Fibroblast of the conjunctiva (primary cell): ENCODE measurements at places on chromosomes 1 and 21.

- no peak for DNase-seq
Observed at GRCh38 chr1:180080439-180080838, 74.2 kb upstream of the QSOX1 start.

DNA sequence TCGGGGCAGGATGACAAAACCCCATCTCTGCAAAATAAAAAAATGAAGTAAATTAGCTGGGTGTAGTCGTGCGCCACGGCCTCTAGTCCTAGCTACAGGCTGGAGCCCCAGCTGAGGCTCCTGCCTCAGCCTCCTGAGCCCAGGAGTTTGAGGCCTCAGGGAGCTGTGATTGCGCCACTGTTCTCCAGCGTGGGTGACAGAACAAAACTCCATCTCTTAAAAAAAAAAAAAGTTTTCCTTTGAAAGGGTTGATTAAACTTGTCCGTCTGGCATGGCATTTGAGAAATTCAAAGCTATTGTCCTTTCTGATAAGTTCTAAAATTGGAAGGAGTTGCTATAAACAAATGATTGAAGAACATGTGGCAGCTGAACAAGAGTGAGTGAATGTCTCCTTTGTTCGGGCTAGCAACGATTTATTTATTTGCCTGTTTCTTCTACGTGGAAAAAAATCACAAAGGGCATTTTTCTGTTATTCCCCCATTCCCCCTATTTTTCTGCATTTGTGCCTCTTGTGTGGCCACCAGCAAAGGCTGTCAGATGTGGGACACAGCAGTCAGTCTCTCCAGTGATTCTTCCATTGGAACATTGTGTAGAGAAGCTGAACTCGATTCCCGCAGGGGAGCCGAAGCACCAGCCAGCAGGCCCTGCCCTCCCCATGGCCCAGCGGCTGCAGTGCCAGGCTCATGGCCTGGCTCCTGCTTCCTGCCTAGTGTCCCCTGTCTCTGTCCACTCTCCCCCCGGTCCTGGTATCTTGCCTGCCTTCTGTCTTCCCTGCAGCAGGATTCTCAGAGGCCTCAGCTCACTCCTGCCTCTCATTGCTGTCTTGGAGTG lies 21.5 kb upstream of the PWP2 start:
- DNase-seq = no peak

- DNase-seq = no peak
Observed at GRCh38 chr1:186479162-186479561, 18.2 kb upstream of the PDC start.

DNA sequence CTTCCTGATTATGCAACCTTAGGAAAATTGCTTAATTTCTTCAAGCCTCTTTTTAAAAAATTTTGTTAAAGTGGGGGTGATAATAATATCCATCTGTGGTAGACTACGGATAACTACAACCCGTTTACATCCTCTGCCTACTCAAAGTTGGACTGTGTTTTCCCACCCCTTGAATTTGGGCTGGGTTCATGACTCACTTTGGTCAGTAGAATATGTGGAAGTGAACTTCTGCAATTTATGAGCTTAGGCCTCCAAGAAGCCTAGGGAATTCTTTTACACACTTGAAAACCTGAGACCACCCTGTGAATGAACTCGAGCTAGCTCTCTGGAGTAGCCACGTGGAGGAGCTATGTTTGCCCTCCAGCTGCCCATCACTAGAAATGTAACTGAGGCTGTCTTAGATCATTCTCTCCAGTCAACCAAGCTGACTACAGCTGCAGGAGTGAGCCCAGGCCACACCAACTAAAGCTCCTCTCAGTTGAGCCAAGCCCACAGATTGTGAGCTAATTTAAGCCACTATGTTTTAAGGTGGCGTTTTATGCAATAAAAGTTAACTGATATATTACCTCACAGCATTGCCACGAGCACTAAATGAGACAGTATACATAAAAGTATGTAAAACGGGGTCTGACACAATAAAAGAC lies 29.6 kb upstream of the CACHD1 start:
- no peak for DNase-seq

- DNase-seq = peak; percentile 56
Observed at GRCh38 chr1:12121212-12122003, 45.4 kb upstream of the TNFRSF1B start.

GRCh38 chr21:27596196-27596595 lies 629.3 kb upstream of the ADAMTS5 start:
- no peak for DNase-seq

GRCh38 chr1:12188657-12189327 lies 22.0 kb downstream of the TNFRSF1B start:
- no peak for DNase-seq

DNA sequence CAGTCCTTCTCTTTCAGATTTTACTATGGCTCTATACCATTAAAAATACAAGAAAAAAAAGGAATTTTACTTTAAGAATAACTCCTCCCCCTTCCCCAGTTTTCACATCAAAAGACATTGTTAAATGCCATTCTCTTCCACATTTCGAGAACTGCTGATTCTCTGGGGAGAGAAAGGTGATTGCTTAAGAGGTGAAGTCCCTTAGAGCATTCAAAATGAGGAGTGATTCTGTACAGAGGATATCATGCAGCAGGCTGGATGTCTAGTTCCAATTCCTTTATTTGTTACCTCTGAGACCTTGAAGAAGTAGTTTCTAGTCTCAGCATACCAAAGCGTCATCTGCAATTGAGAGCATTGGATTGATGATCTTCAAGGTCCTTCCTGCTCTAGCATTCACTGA lies 46.9 kb downstream of the FMO3 start:
- no peak for DNase-seq

GRCh38 chr21:42558846-42559245 lies 45.2 kb downstream of the SLC37A1 start:
- DNase-seq = no peak

DNA sequence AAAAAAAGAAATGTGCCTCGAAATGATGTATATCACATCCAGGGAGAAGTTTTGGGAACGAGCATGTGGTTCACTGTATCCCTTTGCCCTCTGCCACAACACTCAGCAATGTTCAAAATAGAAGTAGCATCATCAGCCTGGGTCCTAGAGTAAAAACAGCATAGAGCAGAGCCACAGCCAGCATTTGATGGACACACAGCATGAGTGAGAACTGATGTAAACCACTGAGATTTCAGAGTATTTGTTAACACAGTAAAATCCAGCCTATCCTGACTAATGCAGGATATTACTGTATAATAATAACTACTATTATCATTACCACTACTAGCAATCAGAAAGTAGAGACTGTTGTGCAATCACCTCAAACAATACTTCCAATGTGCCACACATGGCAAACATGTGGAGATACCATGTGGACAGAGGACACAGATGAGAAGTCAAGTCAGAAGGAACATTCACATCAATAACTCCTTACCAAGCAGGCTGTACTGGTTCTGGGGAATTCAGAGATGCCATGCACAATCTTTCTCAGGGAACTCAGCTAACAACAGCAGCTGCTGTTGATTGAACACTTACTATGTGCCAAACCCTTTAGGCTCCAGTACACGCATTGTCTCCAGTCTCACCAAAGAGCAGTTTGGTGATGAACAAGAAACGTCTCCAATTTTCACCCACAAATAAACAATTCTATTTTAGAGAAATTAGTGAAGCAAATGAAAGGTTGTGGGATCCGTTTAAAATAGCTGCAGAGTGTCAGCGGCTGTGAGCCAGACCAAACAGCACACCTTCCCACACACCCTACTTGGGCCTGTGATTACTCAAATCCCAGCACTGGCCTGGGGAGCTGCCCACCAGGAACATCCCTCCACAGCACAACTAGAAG lies 16.6 kb upstream of the GFI1 start:
- DNase-seq = no peak

DNA sequence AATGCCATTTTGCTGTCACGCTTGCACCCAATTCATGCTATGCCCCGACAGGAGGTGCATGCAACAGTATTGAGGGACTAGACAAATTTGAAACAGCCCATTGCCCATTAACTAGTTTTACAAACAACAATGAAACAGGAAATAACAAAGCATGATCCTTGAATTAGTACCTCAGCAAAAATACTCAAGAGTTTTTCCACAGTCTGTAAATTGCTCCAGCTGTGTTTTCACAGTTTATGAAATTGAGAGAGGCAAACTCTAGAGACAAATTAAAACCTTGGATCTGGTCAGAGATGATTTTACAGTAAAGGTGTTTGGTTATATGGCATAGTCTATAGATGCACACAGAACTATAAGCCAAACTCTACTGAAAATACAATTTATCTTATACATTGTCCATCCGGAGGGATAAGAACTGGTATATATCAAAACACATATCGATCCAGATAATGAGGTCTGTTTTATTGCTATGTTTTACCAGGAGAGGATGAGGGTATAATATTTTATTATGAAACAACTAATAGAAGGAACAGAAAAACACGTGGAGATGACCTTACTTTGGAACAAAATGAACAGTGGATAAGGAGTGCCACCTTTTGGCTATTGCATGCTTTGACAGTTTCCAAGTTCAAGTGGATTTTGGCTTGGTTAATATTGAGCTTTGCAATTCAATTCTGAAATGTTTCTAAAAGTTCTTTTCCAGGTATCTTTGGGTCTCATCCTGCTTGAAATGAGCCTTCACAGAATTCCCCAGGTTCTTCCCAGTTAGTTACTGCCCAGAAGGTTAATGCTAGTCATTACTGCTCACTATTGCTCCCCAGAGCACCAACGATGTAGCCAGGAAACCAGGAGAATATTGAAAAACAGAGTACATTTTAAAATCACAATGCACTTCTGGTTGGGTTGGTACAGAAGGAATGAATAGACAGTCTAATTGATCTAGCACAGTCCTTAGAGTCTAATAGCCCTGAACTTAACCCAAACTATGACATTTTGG lies 45.7 kb downstream of the ZC3H11B start:
- DNase-seq = peak; percentile 66

DNA sequence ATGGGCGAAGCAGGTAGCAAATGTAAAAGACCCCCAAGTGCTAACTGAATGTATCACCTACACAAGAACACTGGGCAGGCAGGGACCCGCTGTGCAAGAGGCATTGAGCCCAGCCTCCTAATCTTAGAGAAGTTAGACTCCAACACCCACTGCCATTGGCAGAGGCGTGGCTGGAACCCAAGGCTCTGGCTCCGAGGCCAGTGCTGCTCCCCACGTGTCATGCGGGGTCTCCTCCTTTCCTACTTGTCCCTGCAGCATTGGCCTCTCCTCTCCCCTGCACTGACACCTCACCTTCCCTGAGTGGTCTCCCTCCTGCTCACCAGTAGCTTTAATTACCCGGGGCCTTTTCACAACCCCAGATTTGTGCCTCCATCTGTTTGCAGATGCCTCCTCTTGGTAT lies 107.0 kb downstream of the GALNT2 start:
- no peak for DNase-seq

DNA sequence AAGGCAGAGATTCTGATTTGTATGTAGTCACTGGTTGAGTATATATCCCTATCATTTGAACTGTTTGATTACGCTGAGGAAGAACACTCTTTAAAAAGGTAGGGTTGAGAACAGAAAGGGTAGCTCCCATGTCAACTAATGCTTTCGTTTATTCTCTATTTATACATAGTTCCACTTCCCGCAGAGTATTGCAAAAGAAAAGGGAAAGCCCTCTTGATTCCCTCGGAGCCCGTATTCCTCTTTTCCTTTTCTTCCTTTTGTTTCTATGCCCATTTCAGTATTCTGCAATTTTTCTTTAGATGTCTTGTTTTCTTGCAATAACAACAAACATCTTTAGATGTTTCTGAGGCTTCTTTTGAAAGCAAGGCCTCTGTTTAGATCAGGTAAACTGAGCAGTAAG lies 78.2 kb downstream of the DNTTIP2 start:
- no peak for DNase-seq

GRCh38 chr1:14415396-14415795 lies 183.1 kb upstream of the KAZN start:
- no peak for DNase-seq

DNA sequence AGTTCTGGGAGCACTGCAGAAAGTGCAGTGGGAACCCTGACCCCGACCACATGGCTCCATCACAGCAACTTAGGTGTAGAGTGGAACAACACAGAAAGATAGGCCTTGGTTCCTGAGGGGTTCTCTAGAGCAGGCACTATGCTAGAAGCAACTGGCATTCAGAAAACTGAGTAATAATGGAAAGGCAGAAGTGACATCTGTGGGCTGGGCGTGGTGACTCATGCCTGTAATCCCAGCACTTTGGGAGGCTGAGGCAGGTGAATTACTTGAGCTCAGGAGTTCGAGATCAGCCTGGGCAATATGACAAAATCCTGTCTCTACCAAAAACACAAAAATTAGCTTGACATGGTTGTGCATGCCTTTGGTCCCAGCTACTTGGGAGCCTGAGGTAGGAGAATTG lies 5.3 kb downstream of the MRPS15 start:
- no peak for DNase-seq

GRCh38 chr1:14924455-14925331 lies 228.9 kb upstream of the TMEM51 start:
- no peak for DNase-seq

DNA sequence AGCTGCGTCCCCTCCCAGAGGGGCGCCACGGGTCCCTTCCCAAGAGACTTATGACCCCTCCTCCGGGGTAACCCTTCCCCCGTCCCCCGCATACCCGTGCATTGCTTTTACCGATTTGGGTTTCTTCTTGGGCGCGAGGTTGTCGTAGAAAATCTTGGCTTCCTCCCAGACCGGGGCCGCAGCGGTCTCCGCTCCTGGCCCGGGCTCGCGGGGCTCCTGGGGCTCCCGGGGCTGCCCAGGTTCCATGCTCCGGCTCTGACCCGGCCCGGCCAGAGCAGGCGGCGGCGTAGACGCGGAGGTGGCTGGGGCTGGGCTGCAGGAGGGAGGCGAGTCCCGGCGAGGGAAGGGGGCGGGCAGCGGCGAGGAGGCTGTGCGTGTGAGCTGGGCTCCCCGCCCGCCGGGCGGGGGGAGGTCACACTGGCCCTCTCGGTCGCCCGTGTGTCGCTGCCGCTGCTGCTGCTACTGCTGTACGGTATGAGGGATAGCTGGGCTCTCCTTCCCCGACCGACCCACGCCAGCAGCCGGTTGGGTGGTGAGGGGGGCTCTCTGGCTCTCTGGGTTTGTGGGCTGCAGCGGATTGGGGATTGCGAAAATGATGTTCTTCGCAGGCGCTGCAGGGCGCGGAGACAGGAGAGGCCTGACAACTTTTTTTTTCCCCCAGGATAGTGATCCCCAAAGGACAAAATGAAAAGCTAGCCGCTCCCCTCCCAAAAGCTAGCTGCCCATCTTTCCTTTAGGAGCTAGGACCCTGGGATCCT lies at the start of gene NT5C1A:
Gene NT5C1A (minus strand): TSS at position 315 of the 758 bp plus-strand sequence. CDS start 69 bp downstream, at position 246.
- no peak for DNase-seq

GRCh38 chr1:51324251-51325010 lies 5.9 kb downstream of the TTC39A start:
- DNase-seq = no peak

- no peak for DNase-seq
Observed at GRCh38 chr1:189834813-189835212, 642.9 kb downstream of the BRINP3 start.

DNA sequence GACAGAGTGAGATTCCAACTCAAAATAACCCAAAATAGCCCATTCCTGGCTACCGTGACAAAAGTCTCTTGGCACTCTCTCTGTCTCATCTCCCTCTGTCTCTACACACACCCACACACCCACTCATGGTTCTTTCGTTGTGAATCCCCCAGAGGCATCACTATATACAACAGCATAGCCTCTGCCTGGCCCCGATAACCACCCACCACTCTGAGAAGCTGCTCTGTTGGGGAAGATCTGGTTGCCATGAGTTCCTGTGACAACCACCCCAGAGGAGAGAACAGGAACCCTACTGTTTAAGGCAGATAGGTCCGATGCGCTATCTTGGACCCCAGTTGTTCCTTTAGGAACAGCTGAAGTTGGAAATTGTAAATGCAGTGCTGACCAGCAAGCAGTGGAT lies 70.4 kb upstream of the LYST start:
- DNase-seq = no peak

- no peak for DNase-seq
Observed at GRCh38 chr1:42773420-42773819, 6.4 kb downstream of the C1orf50 start.
